ENCODE measurements at places on chromosomes 2 and 18. TPM values are rescaled to one million over a fixed set of nuclear protein-coding genes. Genes with fewer than 3 reads are reported as not detected.
A peak's percentile ranks its signal among the peaks of the same experiment; 100 is the strongest.

The ARMC9 gene
- total RNA-seq, result 3.3 TPM

The RIT2 gene
- total RNA-seq, result not detected

The UNC80 gene
- 0.11 TPM for total RNA-seq

The DYNC1I2 gene
- total RNA-seq, result 81.0 TPM

The C1D gene
- not detected for total RNA-seq

The ABCB11 gene
- not detected for total RNA-seq

The UPP2 gene
- total RNA-seq, result not detected

DNA sequence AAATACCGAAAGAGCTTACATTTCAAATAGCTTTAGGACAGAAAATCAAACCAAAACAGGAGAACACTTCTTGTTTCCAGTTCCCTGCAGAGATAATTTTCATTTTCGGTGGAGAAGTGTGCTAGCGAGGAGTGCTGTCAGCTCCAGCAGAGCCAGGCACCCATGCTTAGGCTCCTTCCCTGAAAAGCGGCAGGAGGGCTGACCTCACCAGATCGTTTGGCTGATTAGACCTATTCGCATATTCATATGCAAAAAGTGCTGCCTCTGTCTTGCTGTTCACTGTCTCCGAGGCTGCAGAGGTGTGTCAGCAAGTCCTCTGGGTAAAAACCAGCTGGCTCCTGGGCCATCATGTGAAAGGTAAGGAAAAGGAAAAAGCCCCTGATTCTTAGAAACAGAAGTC is 225.8 kb upstream of the COPS8 start:
- H3K27me3 ChIP-seq, result no peaks in the 10 kb centered on the region
- no peaks in the 10 kb centered on the region for H3K36me3 ChIP-seq
- DNase-seq, result peak; percentile 42
- H3K4me1 ChIP-seq, result no peaks in the 10 kb centered on the region

- H3K27me3 ChIP-seq, result no peaks in the 10 kb centered on the region
- H3K4me1 ChIP-seq, result no peaks in the 10 kb centered on the region
- DNase-seq, result no peak
- H3K27ac ChIP-seq, result no peak overlapping the region
Observed at GRCh38 chr2:215899141-215900074, 113.9 kb downstream of the MREG start.

DNA sequence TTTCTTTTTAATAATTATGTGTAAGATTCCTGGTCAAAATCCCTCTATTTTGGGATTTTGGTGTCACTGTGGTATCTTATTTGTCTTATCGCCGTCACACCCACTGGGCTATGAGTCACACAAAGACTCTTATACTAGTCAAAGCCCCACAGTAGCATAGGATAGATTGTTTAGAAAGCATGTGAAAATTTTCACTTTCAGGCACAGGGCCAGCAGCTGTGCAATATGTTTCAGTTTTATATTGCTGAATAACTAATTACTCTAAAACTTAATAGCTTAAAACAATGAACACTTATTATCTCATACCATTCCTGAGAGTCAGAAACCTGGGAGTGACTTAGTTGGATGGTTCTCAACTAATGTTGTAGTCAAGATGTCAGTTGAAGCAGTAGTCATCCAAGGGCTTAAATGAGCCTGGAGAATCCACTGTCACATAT is 24.0 kb downstream of the CFAP210 start:
- no peaks in the 10 kb centered on the region for H3K36me3 ChIP-seq
- H3K4me1 ChIP-seq, result no peaks in the 10 kb centered on the region
- no peak overlapping the region for H3K27ac ChIP-seq
- no peak for DNase-seq
- H3K4me3 ChIP-seq, result no peak overlapping the region

GRCh38 chr18:61984349-61984748 is 91.5 kb upstream of the RNF152 start:
- no peaks in the 10 kb centered on the region for H3K27me3 ChIP-seq
- no peak overlapping the region for H3K4me3 ChIP-seq
- H3K36me3 ChIP-seq, result no peaks in the 10 kb centered on the region
- H3K4me1 ChIP-seq, result peaks cover 4% of the 10 kb centered on the region

DNA sequence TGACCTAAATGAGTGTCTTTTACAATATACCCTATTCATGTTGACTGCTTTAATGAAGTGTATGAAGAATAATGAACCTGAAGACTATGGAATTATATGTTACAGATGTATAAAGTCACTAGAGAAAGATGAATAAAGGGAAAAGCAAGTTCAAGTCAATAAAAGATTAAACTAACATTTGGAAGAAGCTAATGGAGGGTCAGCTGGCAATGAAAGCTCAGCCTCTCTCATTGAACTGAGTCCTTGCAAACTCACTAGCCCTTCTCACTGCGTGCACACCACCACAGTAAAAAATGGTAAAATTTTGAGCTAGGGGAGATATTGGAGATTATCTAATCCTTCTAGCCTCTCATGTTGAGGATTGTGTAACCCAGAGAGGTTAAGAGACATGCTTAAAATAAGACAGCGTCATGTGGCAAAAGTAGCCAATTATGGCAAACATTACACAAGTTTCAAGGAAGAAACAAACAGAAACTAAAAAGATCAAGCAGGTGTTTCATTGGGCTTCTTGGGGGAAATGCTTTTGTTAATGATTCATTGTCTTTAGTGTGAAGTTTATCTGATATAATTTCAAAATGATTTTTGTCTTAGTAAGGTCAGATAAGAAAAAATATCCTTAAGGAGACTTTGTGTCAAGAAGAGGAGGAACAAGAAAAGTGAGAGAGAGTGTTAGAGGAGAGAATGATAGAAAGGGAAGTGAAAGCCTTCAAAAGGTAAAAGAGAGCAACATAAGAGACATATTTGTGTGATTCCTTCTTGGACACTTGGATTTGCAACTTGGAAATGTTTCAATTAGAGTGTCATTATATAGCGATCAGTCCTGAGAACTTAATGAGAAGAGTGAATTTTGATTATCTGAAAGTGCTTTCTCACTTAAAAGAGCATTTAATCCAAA is 893.7 kb upstream of the FAM98A start:
- H3K36me3 ChIP-seq, result no peaks in the 10 kb centered on the region
- no peak overlapping the region for H3K27ac ChIP-seq
- H3K27me3 ChIP-seq, result no peaks in the 10 kb centered on the region
- no peaks in the 10 kb centered on the region for H3K4me1 ChIP-seq

DNA sequence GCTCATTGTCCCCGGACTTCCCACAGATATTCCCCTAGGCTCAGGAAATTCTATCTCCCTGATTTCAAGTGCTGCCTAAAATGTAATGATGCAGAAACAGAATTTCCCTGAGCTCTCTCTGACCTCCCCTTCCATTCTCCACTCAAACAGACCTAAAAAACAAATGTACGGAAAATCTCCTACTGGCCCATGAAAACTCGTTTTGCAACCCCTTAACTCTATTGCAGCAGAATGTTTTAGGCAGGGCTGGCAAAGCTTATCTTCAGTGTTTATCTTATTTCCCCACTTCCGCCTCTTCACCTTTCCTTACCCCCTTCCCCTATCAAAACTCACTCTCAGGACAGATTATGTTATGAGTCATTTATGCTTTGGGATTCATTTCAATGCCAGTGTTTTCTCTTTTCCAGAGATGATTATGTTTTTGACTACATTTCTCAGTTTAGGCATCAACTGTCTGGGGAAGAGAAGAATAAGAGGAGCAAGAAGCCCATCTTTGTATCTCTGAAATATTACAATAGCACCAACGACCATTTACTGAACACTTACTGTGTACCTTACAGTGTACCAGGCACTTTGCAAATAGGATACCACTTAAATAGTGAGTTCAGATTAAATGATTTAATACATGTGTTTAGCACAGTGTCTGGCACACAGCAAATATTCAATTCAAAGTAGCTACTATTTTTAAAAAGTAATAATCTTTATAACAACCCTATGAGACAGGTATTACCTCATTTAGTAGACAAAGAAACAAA is 53.9 kb upstream of the STPG4 start:
- H3K4me3 ChIP-seq, result no peak overlapping the region
- no peaks in the 10 kb centered on the region for H3K36me3 ChIP-seq
- H3K27me3 ChIP-seq, result no peaks in the 10 kb centered on the region

- no peak overlapping the region for H3K27ac ChIP-seq
- no peaks in the 10 kb centered on the region for H3K36me3 ChIP-seq
- H3K27me3 ChIP-seq, result no peaks in the 10 kb centered on the region
- H3K4me3 ChIP-seq, result no peak overlapping the region
- no peak for DNase-seq
Observed at GRCh38 chr2:88834866-88835265, 143.4 kb downstream of the RPIA start.

GRCh38 chr2:67694445-67694844 is 297.3 kb downstream of the ETAA1 start:
- no peaks in the 10 kb centered on the region for H3K36me3 ChIP-seq
- no peaks in the 10 kb centered on the region for H3K4me1 ChIP-seq
- no peak for DNase-seq
- H3K4me3 ChIP-seq, result no peak overlapping the region

DNA sequence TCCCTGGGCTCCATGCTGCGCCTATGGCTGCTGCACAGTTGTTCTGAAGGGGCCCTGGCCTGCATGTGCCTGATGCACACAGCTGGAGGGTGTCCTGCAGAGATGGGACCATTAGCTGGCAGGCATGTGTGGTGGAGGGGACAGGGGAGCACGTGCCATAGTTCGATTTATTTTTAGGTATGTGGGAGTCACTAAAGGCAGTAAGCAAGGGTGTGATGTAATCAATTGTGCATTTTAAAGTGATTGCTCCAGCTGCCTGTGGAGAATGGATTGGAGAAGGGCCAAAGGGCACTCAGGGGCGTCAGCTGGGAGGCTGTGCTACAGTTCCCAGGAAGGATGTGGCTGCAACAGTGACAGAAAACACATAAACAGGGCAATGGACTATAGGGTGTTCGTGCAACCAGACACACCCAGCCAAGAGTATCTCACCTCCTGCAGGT is 205.1 kb downstream of the ARL4C start:
- no peaks in the 10 kb centered on the region for H3K27me3 ChIP-seq
- H3K4me1 ChIP-seq, result no peaks in the 10 kb centered on the region
- DNase-seq, result peak; percentile 38
- H3K27ac ChIP-seq, result no peak overlapping the region

DNA sequence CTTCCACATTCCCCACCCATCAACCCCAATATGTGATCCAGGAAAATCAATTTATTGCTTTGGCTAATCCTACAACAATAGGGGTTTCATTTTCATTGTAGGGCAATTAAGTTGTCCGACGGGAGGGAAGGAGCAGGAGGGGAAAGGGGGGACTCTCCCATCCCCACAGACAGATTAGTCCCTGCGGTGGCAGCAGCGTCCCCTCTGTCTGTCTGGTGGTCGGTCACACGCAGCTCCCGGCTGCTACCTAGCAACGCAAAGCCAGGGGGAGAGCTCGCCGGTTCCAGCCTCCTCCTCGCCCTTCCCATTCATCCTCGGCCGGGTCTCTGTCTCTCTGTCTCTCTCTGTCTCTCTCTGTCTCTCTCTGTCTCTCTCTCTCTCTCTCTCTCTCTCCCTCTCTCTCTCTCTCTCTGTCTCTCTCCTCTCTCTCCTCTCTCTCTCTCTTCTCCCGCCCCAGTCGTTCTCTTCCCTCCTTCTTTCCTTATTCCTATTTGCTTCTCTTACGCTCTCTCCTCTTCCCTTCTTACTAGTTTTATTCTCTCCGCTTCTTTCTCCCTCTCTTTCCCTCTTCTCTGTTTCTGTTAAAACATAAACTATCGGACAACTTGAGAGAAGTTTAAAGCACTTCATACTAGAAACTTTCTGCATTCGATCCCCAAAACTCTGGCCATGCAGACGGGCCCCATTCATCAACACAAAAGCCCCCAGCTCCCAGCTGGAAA is 1.2 kb downstream of the LRP2 start:
- peaks cover 9% of the 10 kb centered on the region for H3K4me1 ChIP-seq
- no peak overlapping the region for H3K27ac ChIP-seq
- peak overlapping the region; percentile 56 for H3K4me3 ChIP-seq
- peaks cover 14% of the 10 kb centered on the region for H3K27me3 ChIP-seq

DNA sequence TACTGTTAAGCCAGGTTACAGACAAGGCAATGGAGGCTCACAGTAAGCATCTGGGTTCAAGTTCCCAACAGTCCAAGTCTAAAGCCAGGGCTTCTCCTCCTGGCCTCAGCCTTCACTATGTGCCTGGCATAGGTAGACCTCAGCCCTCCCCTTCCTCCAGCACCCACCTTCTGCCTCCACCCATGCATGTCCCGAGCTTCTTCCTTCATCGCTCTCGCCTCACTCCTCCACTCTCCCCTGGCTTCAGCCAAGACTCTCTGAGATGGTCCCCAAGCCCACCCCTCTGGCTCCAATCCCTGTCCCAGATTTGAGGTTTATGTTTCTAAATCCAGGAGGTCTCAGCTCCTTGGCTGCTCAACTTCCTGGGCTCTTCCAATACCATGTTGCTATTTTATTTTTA is 26.9 kb downstream of the CENPA start:
- peak; percentile 50 for DNase-seq
- H3K4me3 ChIP-seq, result no peak overlapping the region
- no peaks in the 10 kb centered on the region for H3K4me1 ChIP-seq
- H3K27me3 ChIP-seq, result no peaks in the 10 kb centered on the region
- no peaks in the 10 kb centered on the region for H3K36me3 ChIP-seq
- H3K27ac ChIP-seq, result no peak overlapping the region

DNA sequence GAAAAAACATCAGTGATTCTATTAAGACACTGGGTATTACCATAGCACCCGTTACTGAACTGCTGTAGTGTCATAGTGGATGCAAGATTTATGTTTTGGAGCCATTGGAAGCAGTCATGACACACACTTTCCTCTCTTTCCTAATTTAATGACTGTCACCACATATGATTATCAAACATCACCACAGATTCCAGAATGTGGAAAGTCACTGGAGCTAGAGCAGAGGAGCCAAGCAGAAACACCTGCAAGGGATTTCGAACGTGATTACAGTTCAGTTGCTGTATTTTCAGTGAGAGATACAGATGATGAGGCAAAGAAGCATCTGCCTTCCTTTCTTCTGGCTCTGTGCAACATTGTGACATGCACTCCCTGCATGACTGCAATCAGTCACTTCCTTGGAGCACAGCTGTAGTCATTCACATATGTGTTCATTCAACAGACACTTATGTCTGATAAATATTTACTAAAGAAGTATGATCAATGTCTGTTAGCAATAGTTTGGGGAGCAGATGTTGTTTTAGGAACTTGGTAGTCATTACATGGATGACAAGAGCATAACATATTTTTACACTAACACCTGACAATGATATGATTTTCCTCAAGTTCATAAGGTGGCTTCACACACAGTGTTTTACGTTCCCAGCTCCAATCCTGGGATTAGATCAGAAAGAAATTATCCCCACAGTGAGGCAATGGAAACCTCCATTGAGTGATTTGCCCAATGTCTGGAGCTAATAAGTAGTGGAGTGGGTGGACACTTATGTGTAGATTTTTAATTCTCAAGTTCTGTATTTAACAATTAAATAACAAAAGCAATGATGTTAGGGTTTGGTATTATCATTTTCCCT is 416.6 kb downstream of the PLCL1 start:
- H3K4me3 ChIP-seq, result no peak overlapping the region
- H3K36me3 ChIP-seq, result no peaks in the 10 kb centered on the region
- no peaks in the 10 kb centered on the region for H3K27me3 ChIP-seq
- H3K4me1 ChIP-seq, result no peaks in the 10 kb centered on the region
- no peak for DNase-seq

- H3K27me3 ChIP-seq, result no peaks in the 10 kb centered on the region
- no peaks in the 10 kb centered on the region for H3K36me3 ChIP-seq
- H3K27ac ChIP-seq, result no peak overlapping the region
- no peaks in the 10 kb centered on the region for H3K4me1 ChIP-seq
- DNase-seq, result no peak
Observed at GRCh38 chr2:98252038-98252773, 94.0 kb upstream of the CNGA3 start.

GRCh38 chr18:26082475-26082874 is 7.9 kb downstream of the SS18 start:
- H3K4me3 ChIP-seq, result no peak overlapping the region
- peaks cover 52% of the 10 kb centered on the region for H3K36me3 ChIP-seq
- no peaks in the 10 kb centered on the region for H3K4me1 ChIP-seq
- DNase-seq, result no peak
- no peaks in the 10 kb centered on the region for H3K27me3 ChIP-seq

GRCh38 chr18:474416-474815 is 26.1 kb downstream of the COLEC12 start:
- no peaks in the 10 kb centered on the region for H3K27me3 ChIP-seq
- H3K4me3 ChIP-seq, result no peak overlapping the region
- H3K4me1 ChIP-seq, result peaks cover 12% of the 10 kb centered on the region
- H3K27ac ChIP-seq, result no peak overlapping the region

Measured in ascending aorta (tissue), 2 donors.